ENCODE measurements at places on chromosomes 4 and X. TPM values are rescaled to one million over a fixed set of nuclear protein-coding genes. Genes with fewer than 3 reads are reported as not detected.
A peak's percentile ranks its signal among the peaks of the same experiment; 100 is the strongest.

GRCh38 chr4:87469390-87469789 lies 47.0 kb downstream of the NUDT9 start:
- DNase-seq: no peak

DNA sequence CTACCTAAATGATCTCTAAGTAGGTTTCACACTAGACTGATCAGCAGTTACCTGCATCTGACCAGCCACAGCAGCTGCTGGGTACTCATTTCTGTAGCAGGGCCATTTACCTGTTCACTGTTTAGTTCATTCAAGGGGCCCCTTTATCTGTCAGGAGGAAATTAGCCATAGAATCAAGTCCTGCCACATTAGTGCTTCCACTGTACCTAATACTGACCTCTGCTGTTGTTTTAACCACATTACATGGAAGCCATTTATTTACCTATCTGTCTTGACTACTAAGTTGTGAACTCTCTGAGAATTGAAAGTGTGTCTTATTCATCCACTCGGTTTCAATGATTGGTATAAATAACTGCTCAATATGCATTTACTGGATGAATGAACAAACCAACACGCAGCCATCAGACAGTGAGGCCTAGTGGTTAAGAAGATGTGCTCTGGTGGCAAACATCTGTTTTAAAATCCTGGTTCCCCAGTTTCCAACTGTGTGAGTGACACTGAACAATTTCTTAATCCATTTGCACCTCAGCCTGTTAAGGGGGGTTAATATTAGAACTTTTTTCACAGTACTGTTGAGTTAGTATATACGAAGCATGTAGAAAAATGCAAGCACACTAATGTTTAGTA lies 30.0 kb upstream of the ANXA5 start:
- peak; percentile 66 for DNase-seq

GRCh38 chr4:109559625-109559982 lies 442 bp upstream of the MCUB start:
- no peak for DNase-seq

DNA sequence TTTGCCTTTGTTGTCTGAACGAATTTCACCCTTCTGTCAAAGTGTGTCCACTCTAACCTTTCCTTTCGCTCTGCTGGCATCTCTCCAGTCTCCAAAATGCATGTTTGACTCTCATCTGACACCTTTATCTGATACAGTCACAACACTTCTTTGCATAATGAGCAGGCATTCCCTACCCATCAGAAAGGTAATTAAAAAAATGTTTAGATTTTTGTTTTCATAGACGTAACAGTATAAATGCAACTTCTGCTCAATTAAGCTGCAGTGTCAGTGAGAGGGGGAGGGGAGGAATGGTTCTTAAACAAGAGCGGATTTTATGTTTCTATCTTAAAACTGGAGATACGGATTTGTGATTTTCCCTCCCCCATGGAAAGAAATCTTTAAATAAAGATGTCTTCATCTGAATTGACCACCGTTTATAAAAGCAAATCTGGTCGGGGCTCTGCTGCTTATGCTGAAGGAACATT lies 70.2 kb downstream of the CXXC4 start:
- DNase-seq: no peak

- DNase-seq: no peak
Observed at GRCh38 chr4:147547314-147548056, 66.6 kb downstream of the EDNRA start.

GRCh38 chr4:24922416-24922815 lies 9.6 kb upstream of the CCDC149 start:
- DNase-seq: no peak

- no peak for DNase-seq
Observed at GRCh38 chrX:141158084-141158483, 18.8 kb downstream of the LDOC1 start.

DNA sequence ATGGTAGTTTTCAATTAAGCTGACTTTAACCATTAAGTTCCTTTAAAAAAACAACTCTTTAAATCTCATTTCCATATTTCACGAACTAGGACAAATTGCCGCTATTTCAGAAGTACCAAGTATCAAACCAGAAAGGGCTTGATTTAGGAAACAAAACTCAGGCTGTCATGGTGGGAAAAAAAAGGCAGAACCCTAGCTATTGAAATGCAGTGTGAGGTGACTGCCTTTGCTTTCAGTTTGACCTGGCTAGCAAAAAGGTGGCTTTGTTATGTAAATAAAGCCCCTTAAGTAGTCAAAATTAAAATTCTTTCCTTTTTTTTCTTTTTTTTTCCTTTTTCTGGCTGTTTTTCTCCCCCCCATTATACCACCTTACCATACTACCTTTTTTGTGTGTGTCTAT lies 40.6 kb upstream of the CYP2U1 start:
- DNase-seq: no peak

PDLIM5 gene
- 491 TPM for total RNA-seq

SMIM14 gene
- total RNA-seq: 18.4 TPM

RENBP gene
- 5.2 TPM for total RNA-seq

MSANTD1 gene
- 1.1 TPM for total RNA-seq

SHOX gene
- total RNA-seq: not detected

HTN1 gene
- total RNA-seq: not detected

CT45A5 gene
- not detected for total RNA-seq

SOX3 gene
- not detected for total RNA-seq

CABS1 gene
- not detected for total RNA-seq

Data from tongue (tissue), 3 donors.